Cerebellar nuclear complex (tissue), 1 donor: ENCODE measurements at places on chromosomes 5 and 9.

- DNase-seq: no peak
These were observed 65.1 kb upstream of the CDH9 start for GRCh38 chr5:27103486-27103885.

- no peak for DNase-seq
These were observed 4.4 kb downstream of the PDCD1LG2 start for GRCh38 chr9:5514617-5515260.

DNA sequence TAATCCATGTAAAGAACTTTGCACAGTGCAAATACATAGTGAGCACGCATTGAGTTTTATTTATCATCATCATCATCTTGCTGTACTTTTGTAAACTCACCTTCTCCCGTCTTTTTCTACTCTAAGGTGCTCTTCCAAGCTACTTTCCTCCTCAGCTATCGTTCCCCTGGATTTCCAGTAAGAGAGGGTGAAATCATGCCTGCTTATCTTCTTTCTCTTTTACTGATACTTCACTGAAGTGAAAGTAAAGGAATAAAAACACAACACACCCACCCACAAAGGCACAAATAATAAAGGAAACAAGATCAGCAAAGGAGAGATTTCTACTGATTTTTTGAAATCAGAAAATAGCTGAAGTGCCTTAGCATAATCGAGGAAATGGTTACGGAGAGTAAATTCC, 509.9 kb downstream of the RAB3C start:
- DNase-seq: no peak

DNA sequence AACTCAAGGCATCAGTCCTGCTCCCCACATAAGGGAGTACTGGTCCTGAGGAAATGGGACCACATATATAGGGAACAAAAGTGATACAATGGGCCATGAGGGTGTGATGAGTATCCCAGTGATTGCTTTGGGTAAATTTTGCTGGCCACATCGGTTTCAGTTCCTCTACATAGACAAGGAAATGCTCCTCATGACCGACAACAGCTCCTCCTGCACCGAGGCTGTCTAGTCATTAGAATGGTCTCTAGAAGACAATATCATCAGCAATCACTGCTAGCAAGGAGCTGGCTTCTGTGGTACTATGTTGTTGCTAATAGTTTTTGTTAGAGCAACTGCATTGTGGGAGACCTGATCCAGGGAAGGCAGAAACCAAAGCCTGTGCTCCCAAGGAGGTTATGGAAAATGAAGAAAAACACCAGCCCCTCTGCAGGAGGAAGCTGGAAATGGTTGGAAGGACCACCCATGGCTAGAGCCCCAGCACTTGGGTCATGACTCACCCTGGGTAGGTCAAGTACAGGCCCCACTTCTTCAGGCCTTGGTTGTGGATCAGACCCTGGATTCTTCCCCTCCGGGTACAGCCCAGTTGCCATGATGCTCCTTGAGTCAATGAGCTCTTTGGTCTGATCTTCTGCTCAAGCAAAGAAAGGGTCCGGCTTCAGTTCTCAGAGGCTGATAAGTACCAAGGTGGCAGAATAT, 3.4 kb upstream of the CTSL start:
- no peak for DNase-seq

- no peak for DNase-seq
These were observed 37.2 kb upstream of the TTC39B start for GRCh38 chr9:15344191-15344590.

DNA sequence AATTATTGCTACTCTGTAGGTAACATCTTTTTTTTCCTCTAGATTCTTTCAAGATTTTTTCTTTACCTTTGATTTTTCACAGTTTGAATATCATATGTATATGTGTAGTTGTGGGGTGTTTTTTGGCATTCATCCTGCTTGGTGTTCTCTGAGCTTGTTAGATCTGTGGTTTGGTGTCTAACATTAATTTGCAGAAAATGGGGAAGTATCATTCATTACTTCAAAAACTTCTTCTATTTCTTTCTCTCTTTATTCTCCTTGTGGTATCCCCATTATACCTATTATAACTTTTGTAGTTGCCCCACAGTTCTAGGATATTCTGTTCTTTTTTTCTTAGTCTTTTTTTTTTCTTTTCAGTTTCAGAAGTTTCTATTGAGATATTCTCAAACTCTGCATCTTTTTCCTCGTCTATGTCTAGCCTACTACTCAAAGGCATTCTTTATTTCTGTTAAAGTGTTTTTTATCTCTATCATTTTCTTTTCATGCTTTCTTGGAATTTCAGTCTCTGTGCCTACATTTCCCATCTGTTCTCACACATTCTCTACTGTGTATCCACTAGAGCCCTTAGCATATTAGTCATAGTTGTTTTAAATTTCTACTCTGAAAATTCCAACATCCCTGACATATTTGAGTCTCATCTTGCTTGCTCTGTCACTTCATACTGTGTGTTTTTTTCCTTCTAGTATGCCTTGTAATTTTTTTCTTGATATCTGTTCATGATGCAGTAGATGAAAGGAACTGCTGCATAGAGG, 60.1 kb upstream of the GNA14 start:
- no peak for DNase-seq

- no peak for DNase-seq
These were observed 155.1 kb upstream of the RAI14 start for GRCh38 chr5:34501016-34501415.

DNA sequence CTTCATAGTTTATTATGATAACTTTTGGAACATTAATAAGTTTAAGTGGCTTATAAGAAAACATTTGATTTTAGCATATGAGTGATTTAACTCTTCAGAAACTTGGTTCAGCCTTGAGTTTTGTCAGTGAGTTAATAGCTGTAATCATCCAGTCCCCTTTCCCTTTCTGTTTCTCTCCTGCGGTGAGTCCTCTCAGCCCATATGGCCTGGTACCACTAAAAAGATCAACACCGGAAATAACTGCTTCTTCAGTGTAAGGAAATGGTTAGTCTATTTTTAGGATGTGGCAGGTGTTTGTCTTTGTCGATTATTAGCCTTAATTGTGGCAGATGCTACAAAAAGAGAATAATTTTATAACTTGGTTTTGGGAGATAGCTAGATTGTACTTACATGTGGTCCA, 120.2 kb upstream of the GRHPR start:
- peak; percentile 13 for DNase-seq

DNA sequence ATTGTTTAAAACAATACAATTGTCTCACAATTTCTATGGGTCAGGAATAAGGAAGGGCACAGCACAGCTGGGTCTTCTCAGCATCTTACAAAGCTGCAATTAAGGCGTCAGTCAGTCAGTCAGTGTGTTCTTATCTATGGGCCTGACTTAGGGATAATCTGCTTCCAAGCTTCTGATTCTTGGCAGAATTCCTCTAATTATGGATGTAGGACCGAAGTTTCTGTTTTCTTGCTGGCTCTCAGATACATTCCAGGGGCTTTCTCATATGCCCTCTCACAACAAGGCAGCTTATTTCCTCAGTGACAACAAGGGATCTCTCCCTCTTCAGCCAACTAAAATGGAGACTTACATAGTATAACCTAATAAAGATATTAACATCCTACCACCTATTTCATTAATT, 1925.3 kb upstream of the ACO1 start:
- no peak for DNase-seq

GRCh38 chr9:89621676-89622075, 16.9 kb downstream of the GADD45G start:
- DNase-seq: no peak

DNA sequence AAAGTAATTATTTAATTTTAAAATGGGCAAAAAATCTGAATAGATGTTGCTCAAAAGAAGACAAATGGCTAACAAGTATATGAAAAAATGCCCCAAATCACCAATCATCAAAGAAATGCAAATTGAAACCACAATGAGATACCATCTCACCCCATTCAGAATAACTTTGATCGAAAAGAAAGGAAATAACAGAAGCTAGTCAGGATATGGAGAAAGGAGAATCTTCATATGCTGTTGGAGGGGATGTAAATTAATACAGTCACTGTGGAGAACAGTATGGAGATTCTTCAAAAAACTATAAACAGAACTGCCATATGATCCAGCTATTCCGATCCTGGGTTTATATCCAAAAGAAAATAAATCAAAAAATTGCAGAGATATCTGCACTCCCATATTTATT, 418.5 kb upstream of the RGMB start:
- no peak for DNase-seq

DNA sequence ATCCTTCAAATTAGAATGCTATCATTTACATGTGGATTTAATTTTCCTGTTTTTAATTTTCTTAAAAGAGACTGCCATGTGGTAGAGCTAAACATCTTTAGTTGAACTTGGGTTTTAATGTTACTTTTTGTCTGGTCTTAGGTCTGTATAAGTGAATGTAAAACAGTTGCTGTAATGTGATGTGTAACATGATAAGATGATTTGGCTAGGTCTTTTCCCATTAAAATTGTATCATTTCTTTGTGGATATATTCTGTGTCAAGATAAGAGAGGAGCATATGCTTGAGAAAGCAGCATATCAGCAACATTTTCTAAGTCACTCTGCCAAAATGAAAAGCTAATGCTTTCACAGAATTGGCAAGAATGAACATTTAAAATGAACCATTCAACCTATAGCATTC, 18.5 kb downstream of the TMEM167A start:
- DNase-seq: no peak

GRCh38 chr5:52779213-52779612, 8.5 kb upstream of the ITGA1 start:
- no peak for DNase-seq

- DNase-seq: no peak
These were observed 38.5 kb downstream of the ICE1 start for GRCh38 chr5:5461012-5461411.

GRCh38 chr9:16728137-16728508, 142.3 kb downstream of the BNC2 start:
- no peak for DNase-seq

GRCh38 chr5:9512457-9512856, 33.4 kb downstream of the SEMA5A start:
- DNase-seq: no peak

DNA sequence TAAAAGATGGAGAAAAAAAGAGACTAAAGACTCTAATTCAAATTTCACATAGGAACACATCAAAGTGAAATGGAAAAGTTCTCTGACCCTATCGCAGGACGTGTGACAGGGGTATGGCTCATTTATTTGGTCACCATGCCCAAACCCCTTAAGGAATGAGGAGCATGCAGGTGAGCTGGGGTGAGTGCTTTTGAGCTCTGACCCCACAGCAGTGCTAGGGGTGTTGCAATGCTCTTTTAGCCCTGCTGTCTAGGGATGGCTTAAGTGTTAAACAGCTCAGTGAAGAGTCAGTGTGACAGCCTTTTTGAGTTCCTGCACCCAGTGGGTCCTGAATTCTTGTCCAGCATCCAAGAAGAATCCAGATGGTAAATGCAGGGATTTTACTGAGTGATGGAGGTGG, 143.0 kb upstream of the ANKRD55 start:
- DNase-seq: no peak

- DNase-seq: no peak
These were observed 27.1 kb downstream of the FRMD3 start for GRCh38 chr9:83511051-83511450.

DNA sequence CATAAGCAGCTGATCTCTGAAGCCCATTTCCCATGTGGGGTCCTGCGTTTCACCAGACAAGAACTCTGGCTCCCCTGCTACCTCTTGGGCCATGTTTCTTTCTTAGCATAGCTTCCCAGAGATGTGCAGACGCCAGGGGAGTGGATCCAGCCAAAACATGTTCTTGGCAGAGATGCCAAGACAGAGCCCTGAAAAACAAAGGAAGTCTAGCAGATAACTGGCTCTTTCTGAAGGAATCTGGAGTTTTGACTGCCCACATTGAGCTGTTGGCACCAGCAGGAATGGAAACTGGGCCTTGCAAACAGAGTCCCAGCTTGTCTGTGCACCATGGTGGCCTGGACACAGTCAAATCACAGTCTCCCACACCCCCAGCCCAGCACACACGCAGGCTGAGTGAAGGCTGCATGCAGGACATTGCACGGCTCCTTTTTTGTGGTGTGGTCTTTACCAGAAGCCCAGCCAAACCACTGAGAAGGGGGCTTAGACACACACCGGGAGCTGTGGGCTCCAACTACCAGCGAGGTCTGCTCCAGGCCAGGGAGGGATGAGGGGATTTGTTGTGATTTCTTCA, 114.7 kb downstream of the SNX18 start:
- no peak for DNase-seq

DNA sequence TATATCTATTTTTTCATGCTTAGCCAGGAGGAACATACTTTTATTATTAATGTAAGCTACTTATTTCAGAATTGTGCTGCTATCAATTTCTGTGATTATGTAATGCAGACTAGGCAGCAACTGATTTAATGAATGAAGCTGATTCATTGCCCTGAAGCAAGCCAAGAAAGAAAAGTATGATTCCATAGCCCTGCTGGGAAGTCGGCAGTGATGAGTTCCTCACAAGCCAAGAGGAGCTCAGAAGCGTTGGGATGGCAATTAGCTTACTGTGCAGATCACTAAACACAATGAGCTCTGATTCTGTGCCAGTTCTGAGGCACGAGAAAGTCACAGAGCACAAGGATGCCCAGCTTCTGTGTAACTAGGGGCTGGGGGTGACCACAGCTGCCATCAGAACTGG, 254.3 kb upstream of the KLF9 start:
- DNase-seq: peak; percentile 51

DNA sequence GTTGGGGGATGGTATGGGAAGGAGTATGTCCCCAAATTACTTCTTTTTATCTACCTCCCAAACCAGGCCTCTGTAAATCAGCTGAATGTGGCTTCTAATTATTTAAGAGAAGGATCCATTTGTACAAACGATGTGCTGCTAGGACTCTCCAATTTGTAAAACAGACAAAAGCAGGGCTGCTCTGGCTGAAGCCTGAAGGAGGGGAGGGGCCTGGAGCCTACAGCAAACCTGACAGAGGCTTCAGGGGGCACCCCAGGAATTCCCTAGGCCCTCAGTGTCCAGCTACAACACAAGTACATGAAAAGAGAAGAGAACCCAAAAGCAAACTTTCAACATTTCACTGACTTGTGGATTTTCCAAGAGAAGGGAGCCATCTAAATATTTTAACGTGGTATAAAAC, 939.4 kb upstream of the DMAC1 start:
- DNase-seq: no peak

DNA sequence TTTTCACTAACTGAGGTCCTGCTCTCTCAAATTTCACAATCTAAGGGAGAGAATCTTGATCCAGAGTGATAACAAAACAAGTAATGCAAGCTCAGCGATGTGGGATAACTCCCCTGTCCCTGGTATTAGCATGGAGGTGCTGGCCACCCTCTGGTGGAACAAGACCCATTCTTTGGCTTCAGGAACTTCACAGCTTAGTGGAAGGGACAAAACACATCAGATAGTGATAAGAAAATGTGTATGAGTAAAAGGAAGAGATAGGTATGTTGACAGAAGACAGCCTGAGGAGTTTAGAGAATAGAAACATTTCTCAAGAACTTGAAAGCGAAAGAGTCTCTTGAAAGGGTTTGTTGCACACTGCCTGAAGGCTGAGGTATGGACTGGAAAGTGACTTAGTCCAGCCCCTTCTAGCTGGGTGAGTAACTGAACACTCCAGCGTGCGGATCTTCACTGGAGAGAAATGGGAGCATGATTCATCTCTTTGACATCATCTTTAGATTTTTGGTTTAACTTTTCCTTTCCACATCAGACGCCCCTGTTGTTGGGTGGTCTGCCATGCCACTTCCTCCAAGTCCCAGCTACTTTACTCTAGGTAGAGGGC, 25.4 kb upstream of the ZSWIM6 start:
- no peak for DNase-seq

GRCh38 chr5:125228363-125229070, 482.1 kb upstream of the ZNF608 start:
- DNase-seq: no peak
